ENCODE measurements at places on chromosomes 3 and 15. TPM values are rescaled to one million over a fixed set of nuclear protein-coding genes. Genes with fewer than 3 reads are reported as not detected.
A peak's percentile ranks its signal among the peaks of the same experiment; 100 is the strongest.

DNA sequence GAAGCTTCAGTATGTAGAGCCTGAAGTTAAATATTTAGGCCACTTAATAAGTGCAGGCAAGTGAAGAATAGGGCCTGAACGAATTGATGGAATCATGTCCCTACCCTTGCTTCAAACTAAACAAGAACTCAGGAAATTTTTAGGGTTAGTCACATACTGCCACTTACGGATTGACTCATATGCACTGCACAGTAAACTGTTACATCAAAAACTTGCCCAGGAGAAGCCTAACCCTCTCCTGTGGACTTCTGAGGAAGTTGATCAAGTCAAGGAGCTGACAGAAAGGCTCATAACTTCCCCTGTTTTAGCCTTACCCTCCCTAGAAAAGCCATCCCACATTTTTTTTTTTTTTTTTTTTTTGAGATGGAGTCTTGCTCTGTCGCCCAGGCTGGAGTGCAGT lies 20.6 kb upstream of the KBTBD12 start:
- DNase-seq, result no peak

DNA sequence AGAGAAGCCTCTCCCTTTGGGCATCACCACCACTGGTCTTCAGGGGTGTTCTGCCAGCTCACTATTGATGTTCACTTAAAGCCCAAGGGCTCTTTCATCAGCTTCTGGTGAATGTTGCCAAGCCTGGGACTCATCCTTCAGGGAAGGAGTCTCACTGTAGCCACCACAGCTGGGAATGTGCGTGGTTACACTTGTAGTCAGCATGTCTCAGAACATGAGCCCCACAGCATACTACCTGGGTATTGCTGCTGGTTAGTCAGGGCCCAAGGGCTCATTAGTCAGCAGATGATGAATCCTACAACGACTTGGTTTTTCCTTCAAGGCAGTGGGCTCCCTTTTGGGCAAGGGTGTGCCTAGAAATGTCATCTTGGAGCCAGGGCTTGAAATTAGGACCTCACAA lies 412.9 kb downstream of the VGLL3 start:
- no peak for DNase-seq

GRCh38 chr3:71076361-71077002 lies 507.0 kb downstream of the FOXP1 start:
- DNase-seq, result no peak

DNA sequence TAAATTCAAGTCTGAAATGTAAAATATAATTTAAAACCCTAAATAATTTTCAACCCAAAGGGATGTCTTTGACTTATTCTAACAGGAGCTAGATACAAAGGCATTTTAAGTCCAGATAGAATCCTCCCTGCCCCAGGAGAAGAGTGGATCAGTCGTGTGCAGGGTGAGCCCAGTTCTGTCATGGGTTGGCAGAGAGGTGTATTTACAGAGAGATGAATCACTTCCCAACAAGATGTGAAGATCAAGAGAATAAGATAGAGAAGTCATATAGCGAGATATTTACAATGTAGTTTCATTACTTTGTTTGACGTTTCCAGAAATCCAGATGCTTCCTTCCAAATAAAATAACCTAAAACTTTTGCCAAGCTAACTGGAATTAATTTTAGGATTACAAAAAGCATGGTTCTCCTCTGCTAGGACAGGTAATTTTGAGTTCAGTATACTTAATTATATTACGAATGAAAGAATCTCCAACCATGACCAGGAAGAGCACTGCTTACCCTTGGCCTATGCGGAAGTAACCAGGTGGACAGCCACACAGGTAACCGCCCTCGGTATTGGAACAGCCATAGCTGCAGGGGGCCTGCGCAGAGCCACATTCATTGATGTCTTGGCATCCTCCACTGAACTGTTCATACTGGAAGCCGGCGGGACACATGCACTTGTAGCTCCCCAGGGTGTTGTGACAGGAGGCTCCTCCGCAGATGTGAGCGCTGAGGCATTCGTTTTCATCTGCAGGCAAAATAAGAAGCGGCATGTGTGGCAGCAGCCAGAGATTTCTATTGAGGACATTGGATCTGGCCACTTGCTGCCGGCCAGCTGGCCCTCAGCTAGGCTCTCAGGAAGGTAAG lies 84.0 kb downstream of the DUT start:
- no peak for DNase-seq

- DNase-seq, result no peak
Observed at GRCh38 chr3:42114130-42114725, 23.1 kb downstream of the TRAK1 start.

- DNase-seq, result peak; percentile 46
Observed at GRCh38 chr15:57387564-57388076, 11.3 kb downstream of the CGNL1 start.

DNA sequence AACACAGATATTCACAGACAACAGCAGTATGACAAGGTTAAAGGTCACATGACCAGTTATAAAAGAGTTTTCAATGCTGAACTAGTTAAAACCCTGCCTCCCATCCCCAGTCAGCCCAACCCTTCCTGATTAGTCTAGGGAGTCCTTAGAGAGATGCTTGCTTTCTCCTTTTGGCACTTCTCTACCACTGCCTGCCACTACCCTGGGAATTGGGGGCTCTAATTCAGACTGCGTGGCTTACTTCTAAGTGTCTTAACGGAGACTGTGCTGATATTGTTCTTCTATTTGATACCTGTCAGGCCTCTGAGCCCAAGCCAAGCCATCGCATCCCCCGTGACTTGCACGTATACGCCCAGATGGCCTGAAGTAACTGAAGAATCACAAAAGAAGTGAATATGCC lies 11.7 kb upstream of the TRA2B start:
- DNase-seq, result no peak

DNA sequence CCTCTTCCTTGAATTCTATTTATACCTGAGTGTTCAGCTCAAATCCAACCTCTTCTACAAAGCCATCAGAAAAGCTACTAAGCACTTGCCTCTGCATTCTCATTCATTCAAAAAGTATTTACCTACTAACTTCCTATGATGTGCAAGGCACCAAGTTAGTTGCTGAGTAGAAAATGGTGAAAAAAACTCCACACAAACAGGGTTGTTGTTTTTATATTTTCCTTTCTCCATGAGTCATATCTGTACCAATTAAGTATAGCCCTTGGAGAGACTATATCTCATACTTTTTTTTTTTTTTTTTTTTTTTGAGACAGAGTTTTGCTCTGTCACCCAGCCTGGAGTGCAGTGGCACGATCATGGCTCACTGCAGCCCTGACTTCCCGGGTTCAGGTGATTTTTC lies 67.7 kb downstream of the IGF2BP2 start:
- no peak for DNase-seq

DNA sequence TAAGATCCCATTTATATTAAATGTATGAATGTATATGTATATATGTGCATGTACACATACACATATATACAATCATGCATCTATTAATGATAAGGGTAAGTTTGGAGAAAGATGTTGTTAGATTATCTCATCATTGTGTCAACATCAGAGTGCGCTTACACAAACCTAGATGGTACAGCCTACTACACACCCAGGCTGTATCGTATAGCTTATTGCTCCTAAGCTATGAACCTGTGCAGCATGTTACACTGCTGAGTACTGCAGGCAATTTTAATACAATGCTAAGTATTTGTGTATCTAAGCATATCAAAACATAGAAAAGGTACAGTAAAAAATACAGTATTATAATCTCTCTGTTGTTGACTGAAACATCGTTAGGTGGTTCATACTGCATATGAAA lies 57.4 kb upstream of the ABHD17C start:
- no peak for DNase-seq

DNA sequence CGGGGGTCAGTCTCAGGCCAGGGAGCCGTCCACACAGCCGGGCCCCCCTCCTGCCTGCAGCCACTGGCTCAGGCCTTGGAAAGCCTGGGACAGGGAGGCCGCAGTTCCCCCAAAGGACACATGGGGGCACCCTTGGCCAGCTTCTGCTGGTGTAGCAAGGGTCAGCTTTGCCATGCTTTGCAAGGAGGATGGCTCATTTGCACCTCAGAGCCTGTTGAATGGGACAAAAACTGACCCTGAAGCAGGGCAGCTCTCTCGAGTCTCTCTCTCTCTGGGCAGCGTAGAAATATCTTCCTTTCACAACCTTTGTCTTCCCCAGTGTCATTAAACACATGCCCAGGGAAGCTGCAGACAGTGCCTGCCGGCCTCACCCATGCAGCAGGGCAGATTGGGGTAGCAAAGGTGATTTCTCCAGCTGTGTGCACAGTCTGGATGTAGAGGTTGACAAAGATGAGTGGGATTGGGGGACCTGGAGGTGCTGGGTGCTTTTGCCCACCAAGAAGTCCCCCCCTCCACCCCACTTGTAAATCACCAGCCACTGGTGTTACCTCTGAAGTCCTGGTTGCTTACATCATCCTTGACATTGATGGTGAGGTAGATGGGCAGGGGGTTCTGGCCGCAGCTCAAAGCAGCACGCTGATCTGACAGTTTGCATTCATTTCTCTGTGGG lies 17.4 kb upstream of the EHD4 start:
- peak; percentile 75 for DNase-seq

- DNase-seq, result no peak
Observed at GRCh38 chr3:140995881-140996280, 54.2 kb downstream of the SLC25A36 start.

DNA sequence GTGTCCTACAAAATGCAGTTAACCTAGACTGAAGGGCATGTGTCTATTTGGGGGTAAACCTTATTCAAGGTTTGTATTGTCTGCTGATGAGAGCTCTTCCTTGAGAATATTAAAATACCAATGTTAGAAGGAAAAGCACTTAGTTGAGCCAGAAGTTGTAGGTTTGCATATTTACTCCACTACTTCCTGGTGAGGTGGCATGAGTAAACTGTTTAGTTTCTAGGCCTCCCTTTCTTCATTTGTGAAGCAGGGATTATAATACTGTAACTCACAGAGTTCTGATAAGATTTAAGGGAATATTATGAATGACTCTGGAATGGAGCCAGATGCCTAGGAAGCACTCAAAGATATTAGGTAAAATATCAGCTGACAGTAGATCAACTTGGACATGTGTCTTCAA lies 46.7 kb downstream of the CD200R1L start:
- DNase-seq, result no peak

DNA sequence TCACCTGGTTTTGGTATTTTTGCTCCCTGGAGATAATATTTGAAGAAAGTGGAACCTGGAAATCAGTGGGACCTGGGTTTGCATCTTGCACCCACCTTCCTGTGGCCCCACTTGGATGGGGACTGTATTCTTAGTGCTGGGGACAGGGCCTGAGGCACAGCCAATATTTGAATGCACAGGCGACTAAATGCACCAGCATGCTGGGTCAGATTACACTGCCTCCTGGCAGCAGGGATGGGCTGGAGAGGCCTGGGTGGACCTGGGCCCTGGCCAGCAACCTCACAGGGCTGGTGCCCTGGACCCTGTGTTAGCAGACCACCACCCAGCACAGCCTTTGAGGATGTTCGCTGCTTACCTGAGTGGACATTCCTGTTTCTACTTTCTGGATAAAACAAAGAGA lies 10.5 kb downstream of the ITIH4 start:
- DNase-seq, result no peak

GRCh38 chr3:10875914-10876313 lies 59.9 kb downstream of the SLC6A11 start:
- no peak for DNase-seq

DNA sequence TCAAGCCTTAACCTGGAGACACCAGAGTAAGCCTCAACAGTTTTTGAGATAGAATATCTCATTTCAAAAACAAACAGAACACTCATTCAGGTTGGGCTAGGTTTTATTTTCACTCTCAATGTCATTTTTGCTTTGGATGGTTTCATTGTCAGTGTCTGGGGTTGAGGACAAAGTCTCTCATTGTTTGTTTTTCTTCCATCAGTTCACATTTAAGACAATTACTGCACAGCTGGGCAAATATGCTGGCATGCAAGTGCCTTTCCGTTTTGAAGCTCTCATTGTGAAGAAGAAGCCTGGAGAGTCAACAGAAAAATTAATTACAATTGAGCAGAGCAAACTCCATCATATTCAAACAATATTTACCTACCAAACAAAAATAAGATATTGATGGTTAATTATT lies 1050.0 kb downstream of the TBL1XR1 start:
- no peak for DNase-seq

- DNase-seq, result peak; percentile 53
Observed at GRCh38 chr15:66293419-66294156, at the start of gene DIS3L. DIS3L (plus strand) TSS chr15:66293568; CDS start chr15:66293597, 29 bp downstream.

DNA sequence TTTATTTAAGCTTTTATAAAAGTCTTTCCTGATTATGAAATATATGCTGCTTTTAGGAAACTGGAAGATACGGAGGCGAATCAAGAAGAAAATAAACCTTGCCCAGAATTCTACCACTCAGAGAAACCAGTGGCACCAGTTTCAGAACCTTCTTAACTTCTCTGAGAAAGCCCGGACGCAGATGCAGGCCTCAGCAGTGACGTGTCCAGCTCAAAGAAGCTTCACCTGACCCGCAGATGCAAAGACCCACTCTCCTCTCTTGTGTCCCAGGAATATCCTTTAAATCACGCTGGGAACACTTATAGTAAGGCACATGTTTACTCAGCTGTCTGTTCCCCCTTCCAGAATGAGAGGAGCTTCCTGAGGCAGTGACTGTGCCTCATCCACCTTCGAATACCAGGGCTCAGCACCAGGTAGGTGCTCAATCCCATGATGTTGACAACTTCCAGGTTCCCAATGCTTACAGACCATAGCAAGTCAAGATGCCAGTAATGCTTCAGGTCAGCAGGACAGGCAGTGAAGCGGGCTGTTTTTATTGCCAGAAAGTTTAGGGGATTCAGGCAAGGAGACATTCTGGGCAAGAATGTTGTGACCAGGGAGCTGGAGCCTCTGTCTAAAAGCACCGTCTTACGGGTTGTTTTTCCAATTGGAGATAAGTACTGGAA lies 39.9 kb upstream of the LDHAL6B start:
- DNase-seq, result no peak

DNA sequence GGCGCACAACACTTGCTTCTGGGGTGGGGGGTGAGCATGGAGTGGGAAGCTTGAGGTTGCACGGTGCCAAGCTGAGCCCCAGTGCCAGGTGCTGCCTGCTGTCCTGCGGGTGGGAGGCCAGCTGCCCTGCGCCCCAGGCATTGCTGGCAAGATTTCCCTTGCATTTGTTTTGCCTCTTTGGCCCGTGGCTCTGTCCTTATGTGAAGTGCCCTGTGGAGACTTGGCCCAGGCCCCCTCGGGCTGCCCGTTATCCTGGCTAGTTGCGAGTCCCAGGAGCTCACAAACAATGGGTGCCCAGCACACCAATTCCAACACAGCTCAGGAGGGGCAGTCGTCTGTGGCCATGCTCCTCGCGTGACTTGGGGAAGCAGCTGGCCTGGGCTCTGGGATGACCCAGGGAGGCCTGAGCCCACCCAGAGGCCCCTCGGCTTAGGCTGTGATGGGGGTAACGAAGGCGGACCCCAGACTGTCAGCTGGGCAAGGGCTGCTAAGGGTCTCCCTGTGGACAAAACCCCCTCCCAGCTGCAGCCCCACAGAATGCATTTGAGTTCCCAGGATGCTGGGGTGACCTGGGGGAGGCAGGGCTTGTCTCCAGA lies 5.9 kb downstream of the C3orf22 start:
- peak; percentile 68 for DNase-seq

DALRD3 gene
- 28.5 TPM for total RNA-seq

CFAP92 gene
- 1.4 TPM for total RNA-seq

CSPG4 gene
- 38.3 TPM for total RNA-seq

CCDC12 gene
- 57.4 TPM for total RNA-seq

MNS1 gene
- total RNA-seq, result 1.9 TPM

ANKRD63 gene
- not detected for total RNA-seq

XCR1 gene
- not detected for total RNA-seq

NR2E3 gene
- total RNA-seq, result 0.61 TPM

GORASP1 gene
- total RNA-seq, result 89.7 TPM
